ENCODE measurements at places on chromosomes 7 and 10.
A peak's percentile ranks its signal among the peaks of the same experiment; 100 is the strongest.

- peak; percentile 24 for DNase-seq
Measured at GRCh38 chr7:41869997-41870396, 167.1 kb upstream of the INHBA start.

DNA sequence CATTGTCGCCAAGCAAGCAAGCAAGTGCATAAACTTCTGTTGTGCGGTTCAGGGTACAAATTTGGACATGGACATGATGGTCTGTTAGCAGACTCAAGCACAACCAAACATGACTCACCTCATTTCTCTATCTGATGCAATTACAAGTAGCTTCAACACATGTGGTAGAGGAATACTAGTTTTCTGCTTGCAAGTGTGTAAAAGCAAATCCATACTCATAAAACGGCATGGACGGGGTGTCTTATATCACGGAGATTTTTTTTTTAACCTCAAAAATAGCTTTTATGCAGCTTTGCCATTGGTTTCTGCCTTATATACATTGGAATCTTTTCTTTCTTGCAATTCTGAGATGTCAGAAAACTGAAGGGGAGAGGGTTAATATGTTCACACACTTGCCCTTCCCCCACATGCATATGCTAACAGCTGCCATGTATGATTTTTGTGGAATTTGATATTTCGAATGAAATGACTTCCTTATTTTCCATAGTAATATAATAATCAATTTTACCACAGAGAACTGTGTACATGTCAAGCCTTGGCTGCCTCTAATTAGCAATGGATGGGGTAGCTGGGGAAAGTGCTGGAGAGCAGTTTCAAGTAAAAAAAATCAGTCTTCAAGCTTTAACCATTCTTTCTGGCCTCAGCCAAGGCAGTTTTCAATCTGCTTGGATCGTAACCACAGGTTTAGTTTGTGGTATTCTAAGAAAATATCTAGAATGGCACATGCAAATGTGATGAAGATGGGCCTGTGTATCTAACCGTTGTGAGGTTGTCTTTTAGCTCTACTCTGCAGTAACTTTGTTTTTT, 106.0 kb upstream of the PDCD4 start:
- no peak for DNase-seq

DNA sequence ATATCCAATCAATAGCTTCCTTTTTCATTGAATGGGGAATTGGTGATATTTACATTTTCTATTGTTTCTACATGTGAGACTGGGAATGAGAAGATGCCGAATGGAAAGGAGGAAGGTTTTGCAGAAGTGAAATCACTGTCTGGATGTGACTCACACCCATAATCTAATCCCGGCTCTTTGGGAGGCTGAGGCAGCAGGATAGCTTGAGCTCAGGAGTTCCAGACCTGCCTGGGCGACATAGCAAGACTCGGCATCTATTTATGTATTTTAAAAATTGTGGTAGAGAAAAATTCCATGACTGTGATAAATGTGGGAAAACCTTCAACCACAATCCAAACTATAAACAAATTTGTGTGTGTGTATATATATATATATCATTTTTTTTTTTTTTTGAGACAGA, 10.9 kb upstream of the FIS1 start:
- no peak for DNase-seq

GRCh38 chr7:138843632-138844580, 45.9 kb upstream of the ATP6V0A4 start:
- no peak for DNase-seq

- no peak for DNase-seq
Measured at GRCh38 chr7:138257459-138258196, 181.4 kb downstream of the AKR1D1 start.

DNA sequence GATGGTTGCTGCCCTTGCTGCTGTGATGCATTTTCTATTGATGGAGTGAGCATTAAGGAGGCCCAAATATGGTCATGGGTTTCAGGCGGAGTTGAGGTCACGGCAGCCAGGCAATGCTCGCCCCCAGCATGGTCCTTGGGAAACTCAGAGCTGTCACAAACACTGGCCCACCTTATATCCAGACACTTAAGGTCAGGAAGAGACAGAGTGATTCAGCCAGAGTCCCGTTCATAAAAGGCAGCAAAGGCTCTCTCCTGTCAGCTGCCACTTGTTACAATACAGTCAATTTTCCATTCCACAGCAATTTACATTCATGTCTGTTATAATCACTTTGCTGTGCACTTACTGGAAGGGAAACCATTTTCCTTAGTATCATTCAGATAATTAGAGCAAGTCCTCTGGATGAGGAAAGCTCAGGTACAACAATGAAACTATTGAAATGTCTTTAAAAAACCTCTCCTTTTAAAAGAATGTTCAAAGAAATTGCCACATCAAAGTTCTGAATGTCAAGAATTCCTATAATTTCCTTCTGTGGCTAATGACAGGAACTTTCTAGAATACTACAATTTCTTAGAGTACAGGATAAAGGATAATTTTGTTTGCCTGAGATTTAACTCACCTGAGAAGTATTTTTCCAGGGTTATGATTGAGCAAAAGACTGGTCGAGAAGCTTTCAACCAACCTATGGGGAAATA, 14.8 kb upstream of the ANKRD1 start:
- DNase-seq: no peak

GRCh38 chr10:3624367-3624766, 160.6 kb downstream of the KLF6 start:
- DNase-seq: peak; percentile 63

- DNase-seq: no peak
Measured at GRCh38 chr10:24730811-24731210, 7.1 kb upstream of the ARHGAP21 start.

GRCh38 chr10:126843299-126843934, 61.8 kb upstream of the DOCK1 start:
- DNase-seq: no peak

GRCh38 chr7:139774376-139774775, 3.4 kb downstream of the HIPK2 start:
- peak; percentile 67 for DNase-seq

DNA sequence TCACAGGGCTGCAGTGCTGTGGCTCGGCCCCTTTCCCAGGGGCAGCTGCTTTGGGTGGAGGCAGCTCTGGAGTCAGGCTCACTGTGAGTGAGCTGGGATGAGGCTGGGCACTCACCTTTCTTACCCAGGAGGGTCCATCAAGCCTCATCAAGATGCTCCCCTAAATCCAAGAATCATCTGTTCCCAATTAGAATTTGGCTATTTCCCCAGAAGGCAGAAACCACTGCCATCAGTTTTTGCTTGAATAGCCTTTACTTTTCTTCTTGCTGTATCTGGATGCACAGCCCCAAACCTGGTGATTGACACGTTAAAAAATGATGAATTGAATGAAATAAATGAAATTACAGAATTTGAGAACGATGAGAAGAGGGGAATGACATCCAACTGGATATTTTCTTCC, 74.3 kb upstream of the LYZL1 start:
- no peak for DNase-seq

GRCh38 chr7:10863476-10863875, 110.2 kb upstream of the PHF14 start:
- DNase-seq: no peak

GRCh38 chr7:47513741-47514241, 68.1 kb downstream of the TNS3 start:
- DNase-seq: peak; percentile 28
